Right forelimb (tissue), 1 donor: ENCODE measurements at places on chromosomes 1 and 21.
A peak's percentile ranks its signal among the peaks of the same experiment; 100 is the strongest.

DNA sequence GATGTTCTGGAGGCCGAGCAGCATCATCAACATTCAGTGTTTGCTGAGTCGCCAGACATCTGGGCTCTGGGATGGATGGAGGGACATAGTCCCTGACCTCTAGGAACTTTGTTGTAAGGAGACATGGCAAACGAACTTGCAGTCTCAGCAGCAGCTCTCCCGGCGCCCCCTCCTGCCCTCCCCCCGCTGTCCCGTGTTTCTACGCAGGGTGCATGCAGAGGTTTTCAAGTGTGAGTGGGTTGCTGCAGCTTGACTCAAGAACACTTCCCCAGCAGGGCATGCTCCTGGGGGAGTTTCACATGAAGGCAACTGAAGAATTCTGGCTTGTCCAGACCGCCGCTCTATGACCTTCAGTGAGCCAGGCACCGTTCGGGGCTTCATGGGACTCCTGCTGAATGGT is 121.9 kb downstream of the CAMTA1 start:
- DNase-seq, result no peak

DNA sequence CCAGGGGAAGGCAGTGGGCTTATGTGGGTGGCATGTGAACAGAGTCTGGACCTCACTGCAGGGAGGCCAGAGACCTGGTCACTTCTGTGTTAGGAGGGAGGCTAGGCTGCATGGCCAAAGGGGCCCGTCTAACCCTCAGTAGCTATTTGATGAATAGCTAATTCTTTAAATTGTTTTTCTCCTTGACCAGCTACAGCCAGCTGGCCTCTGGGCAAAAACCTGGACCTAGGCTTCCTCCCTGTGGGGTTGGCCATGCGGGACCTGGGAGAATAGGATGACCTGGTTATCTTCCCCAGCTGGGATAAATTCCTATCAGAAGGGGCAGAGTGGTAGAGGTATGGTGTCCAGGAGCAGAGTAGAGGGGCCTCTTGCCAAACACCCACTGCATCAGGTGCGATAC is 79.4 kb downstream of the TNR start:
- no peak for DNase-seq

DNA sequence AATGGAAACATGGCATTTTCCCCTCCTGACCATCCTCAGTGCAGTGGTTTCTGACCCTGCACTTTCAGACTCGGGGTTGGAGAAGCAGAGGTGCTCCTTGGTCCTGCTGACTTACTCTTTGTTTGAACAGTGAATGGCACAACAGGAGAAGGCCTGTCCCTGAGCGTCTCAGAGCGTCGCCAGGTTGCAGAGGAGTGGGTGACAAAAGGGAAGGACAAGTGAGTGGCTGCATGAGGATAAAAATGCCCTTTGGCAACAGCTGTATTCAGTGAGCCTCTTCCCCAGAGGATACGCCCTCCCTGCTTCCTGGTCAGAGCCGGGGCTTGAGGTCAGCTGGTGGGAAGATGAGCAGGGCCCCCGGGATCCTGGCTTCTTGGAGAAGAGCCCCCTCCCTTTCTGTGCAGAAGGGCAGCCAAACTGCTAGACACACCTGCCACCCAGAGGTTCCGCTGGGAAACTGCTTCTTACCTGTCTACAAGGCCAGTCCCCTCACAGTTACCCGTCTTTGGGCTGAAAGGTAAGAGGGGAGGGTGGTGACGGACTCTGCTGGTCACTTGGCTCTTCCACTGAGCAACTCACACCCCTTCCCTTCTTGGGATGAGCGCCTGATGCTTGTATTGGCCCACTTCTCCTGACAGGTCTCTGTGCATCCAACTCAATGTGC is 16.6 kb downstream of the NPL start:
- DNase-seq, result no peak

GRCh38 chr1:117828201-117828600 is 101.2 kb downstream of the GDAP2 start:
- peak; percentile 67 for DNase-seq

DNA sequence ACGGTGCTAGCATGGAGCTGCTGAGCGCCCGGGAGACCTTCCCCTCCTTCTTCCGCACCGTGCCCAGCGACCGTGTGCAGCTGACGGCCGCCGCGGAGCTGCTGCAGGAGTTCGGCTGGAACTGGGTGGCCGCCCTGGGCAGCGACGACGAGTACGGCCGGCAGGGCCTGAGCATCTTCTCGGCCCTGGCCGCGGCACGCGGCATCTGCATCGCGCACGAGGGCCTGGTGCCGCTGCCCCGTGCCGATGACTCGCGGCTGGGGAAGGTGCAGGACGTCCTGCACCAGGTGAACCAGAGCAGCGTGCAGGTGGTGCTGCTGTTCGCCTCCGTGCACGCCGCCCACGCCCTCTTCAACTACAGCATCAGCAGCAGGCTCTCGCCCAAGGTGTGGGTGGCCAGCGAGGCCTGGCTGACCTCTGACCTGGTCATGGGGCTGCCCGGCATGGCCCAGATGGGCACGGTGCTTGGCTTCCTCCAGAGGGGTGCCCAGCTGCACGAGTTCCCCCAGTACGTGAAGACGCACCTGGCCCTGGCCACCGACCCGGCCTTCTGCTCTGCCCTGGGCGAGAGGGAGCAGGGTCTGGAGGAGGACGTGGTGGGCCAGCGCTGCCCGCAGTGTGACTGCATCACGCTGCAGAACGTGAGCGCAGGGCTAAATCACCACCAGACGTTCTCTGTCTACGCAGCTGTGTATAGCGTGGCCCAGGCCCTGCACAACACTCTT is 1.1 kb downstream of the TAS1R3 start:
- DNase-seq, result no peak

- no peak for DNase-seq
These were observed 8.2 kb upstream of the NEK2 start for GRCh38 chr1:211683396-211684297.

- DNase-seq, result peak; percentile 63
These were observed 11.0 kb upstream of the SERBP1 start for GRCh38 chr1:67441183-67441582.

DNA sequence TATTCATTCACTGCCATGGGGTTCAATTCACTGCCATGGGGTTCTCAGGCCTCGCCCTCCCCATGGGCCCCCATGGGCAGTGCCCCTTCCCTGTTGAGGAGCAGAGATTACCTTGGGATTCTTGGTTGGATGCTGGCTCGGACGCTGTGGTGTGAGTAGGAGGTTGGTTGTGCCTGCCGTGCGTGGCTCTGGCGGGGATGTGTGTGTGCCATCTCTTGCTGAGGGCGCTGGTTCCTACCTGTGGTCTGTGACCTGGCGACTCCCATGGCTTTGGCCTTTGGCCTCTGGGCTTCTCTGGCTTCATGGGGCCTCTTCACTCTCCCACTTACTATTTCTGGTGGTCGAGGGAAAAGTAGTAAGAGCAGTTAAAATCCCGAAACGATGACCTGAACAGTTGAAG is 42.1 kb downstream of the PCNT start:
- DNase-seq, result no peak

- DNase-seq, result peak; percentile 45
These were observed 3.3 kb upstream of the HMGN2 start for GRCh38 chr1:26468911-26469310.

DNA sequence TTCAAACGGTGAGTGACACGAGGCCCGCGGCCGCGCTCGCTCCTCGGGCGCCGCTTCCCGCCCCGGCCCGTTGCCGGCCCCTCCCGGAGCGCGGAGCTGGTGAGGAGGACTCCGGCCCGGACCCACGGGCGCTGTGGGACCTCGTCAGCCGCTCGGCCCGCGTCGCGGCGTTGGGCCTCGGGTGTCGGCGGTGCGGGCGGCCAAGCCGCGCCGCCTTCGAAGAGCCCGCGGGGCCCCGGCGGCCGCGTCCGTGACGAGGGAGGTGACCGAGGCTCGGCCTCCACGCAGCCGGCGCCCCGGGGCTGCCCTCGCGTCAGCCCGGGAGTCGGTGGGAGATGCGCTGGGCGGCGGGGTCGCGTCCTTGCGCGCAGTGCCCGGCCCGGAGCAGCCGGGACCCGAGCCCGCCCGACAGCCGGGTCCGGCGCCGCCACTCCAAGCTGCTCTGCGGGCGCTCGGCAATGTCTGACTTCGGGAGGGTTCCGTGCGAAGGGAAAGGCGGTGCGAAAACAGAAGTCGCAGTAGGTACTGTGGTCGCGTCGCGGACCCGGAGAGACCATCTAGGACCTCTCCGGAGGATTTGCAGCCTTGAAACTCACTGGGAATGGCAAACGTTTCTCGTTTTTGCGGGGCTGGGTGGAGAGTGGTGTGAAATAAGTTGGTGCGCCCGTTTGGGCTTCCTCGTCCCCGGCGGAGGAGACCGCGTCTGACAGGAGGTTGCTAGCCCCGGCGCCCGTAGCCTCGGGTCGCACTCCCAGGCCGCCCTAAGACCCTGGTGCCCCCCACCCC is 829 bp downstream of the SPEN start:
- peak; percentile 65 for DNase-seq

GRCh38 chr1:50971748-50972305 is 1.8 kb downstream of the CDKN2C start:
- no peak for DNase-seq

DNA sequence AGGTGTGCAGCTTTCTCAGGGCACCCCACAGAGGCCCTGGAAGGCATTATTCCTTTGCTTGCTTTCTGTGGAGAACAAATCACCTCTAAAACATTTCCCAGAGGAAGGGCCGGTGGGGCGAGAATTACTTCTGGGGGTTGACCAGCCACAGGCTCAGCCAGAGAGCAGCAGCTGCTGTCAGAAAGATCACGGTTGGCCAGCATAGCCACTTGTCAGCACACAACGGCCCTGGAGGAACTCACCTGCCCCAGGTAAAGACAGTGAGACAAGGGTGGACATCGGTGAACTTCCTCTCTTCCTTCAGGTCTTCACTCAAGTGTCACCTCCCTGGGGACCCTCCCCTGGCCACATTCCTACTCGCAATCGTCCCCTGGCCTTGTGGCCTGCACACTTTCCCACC is 69.5 kb upstream of the CLDN14 start:
- no peak for DNase-seq

DNA sequence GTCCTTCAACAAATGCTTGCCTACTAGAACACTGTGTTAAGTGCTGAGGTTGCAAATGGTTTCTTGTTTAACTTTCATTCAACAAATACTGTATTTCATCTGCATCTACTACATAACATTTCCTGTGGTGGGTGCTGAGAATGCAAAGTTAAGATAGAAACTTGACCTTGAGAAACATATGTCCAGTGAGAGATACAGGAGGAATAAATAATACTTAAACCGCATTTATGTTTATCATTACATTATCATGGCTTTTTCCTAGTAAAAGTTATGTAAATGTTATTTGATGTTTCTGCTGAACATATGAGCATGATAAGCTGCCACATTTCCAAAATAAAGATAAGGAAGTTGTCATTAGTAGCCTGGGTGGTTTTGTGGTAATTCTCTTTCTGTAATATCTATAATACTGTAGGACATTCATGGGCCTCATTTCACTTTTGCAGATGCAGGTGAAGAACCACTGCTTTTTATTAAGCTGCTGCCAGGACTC is 590.4 kb downstream of the PLPP3 start:
- DNase-seq, result no peak

GRCh38 chr1:119808972-119809550 is 2.2 kb downstream of the REG4 start:
- peak; percentile 79 for DNase-seq

GRCh38 chr1:240608707-240609106 is 3.2 kb downstream of the GREM2 start:
- DNase-seq, result no peak

GRCh38 chr1:229117664-229118300 is 153.1 kb upstream of the RAB4A start:
- DNase-seq, result no peak

GRCh38 chr1:160789702-160790611 is 6.0 kb upstream of the LY9 start:
- no peak for DNase-seq
